ENCODE measurements at places on chromosomes 3 and 15.

DNA sequence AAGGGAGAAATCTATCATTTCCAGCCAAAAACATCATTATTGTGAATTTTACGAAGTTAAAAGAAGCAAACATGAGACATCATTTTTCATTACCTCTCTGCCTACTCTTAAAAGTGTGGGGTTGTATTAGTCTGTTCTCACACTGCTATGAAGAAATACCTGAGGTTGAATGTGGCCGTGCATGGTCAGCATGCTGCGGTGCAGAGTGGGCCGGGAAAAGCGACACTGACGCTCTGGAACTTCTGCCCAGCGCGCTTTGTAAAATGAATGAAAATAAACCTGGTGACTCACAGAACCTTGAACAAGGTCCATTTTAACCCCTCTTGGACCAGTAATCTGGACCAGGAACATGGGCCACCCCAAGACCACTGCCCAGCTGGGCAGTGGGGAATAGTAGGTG lies 31.0 kb upstream of the DNAJC13 start:
- no peak for DNase-seq

- DNase-seq: no peak
Measured at GRCh38 chr3:126109880-126110235, 25.9 kb upstream of the SLC41A3 start.

DNA sequence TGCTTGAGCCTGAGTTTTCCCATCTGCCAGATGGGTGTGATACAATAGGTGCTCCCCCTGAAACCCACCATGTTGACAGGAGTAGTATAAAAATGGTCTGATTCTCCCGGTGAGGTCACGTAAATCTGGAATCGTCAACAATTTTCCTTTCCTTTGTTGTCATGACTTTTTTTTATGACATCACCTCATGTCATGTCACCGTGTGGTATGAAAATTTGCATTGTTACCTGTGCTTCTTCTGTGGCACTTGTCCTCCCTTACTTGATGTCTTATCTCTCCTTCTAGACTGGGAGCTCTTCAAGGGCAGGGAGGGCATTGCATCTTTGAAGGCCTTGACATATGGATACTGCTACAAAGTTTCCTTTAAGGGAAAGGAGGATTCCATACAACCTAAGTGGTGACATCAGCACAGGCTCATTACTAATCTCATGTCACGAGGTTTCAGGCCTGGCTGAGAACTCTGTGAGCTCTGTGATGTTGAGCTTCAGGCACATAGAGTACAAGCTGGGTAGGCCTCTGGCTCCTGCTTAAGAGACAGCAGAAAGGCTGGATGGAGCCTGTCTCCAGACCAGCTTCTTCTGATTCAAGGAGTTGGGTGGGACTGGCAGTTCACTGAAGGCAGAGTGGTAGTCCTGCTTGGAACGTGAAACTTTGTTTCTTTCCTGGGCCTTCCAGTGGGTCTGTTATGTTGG lies 66.3 kb downstream of the LPP start:
- no peak for DNase-seq

- DNase-seq: no peak
Measured at GRCh38 chr3:33237439-33237838, 18.8 kb upstream of the SUSD5 start.

DNA sequence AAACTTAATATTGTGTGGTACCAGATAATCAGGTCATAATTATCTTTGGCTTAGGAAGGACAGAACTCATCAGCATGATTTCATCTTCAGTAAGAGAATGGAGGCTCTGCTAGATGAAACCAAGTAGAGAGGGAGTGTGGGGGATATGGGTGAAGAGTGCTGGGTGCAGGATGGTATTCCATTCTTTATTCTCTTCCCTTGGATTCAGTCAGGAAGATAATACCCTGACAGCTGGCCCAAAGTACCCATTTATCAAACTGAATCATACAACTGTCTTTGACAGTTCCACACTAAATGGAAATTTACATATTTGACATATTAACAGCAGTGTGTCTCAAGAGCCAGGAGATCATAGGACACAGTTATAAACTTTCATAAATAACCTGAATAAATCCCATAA lies 44.7 kb downstream of the GOLIM4 start:
- no peak for DNase-seq

DNA sequence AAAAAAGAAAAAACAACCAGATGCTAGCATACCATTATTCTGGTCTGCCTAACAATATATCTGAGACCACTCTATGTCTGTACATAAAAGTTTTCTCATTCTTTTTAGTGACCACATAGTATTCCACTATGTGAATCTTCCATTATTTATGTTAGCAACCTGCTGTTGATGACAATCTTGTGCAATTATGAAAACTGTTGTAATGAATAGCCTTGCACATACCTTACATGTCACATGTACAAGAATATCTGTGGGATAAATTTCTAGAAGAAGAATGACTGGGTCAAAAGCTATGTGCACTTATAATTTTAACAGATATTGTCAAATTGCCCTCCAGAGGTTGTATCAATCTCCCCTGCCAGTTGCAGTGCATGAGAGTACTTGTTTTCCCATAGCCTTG lies 62.5 kb downstream of the ARHGAP31 start:
- DNase-seq: no peak

GRCh38 chr3:179927191-179927590 lies 109.5 kb downstream of the PEX5L start:
- no peak for DNase-seq

DNA sequence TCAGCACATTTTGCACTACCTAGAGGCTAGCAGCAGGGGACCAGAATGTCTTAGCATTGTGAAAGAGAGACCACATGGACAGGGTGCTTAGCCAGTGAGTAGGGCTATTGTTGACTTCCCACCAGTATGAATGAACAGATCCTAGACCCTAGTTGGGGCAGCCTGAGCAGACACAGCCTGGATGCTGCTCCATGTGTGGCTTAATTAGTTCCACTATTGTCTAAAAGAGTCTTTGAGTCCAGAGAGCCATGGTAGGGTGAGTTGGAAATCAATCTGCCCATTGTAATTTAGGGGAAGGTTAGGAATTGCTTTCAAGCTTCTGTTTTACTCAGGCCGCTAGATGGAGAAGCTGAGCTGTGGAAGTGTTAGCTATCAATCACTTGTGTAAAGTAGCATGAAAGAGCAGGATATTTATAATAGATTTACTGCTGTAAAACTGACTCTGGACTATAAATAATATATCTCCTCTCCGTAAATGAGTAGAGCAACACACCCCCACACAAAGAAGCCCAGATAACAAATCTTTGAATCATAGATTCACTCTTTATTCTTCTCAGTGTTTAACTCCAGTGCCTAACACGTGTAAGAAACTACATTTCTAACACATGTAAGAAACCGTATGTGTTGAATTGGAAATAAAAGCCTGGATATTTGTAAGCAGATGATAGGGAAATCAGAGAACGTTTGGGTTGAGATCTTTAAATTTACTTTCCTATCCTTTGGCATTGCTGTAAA lies 4.1 kb upstream of the GCSAM start:
- peak; percentile 66 for DNase-seq

GRCh38 chr3:183081459-183082183 lies 17.7 kb downstream of the MCCC1 start:
- DNase-seq: no peak

- DNase-seq: no peak
Measured at GRCh38 chr15:77723756-77724155, 91.0 kb upstream of the LINGO1 start.

DNA sequence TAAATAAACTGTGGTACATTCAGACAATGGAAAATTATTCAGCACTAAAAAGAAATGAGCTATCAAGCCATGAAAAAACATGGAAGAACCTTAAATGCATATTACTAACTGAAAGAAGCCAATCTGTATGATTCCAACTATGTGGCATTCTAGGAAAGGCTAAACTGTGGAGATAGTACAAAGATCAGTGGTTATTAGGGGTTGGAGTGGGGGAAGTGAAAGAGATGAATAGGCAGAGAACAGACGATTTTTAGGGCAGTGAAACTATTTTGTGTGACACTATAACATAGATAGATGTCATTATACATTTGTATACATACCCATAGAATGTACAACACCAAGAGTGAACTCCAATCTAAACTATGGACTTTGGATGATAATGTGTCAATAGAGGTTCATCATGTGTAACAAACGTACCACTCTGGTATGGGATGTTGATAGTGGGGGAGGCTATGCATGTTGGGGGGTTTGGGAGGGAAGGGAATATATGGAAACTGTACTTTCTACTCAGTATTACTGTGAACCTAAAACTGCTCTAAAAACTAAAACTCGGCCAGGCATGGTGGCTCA lies 29.0 kb downstream of the RAB27A start:
- DNase-seq: no peak

- DNase-seq: no peak
Measured at GRCh38 chr15:65305150-65305758, 777 bp downstream of the RNU5B-1 start.
